ENCODE measurements at places on chromosomes 11 and 22.

GRCh38 chr11:100753172-100753543, 66.1 kb downstream of the ARHGAP42 start:
- no peak for DNase-seq

GRCh38 chr11:66970807-66971442, 4.2 kb upstream of the C11orf86 start:
- peak; percentile 65 for DNase-seq

- DNase-seq, result no peak
Observed at GRCh38 chr11:12319461-12319951, 57.9 kb upstream of the PARVA start.

DNA sequence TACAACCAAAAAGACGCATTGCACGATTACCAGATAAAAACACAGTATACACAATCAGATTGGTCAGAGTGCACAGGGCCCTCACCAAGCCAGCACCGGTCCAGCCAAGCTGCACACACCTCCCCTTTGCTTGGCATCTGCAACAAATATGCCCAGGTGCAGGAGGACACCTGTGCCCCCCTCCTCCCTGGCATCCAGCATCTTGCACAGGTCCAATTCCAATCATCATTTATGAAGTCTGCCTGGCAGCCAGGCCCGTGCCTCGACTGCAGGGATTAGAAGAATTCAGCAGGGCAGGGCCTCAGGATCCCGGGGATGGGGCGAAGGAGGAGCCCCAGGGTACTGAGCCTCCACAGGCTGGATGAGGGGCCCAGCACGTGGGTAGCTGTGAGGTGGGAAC, 302.1 kb downstream of the CTTN start:
- DNase-seq, result no peak

- no peak for DNase-seq
Observed at GRCh38 chr11:68371171-68372041, 59.0 kb downstream of the LRP5 start.

DNA sequence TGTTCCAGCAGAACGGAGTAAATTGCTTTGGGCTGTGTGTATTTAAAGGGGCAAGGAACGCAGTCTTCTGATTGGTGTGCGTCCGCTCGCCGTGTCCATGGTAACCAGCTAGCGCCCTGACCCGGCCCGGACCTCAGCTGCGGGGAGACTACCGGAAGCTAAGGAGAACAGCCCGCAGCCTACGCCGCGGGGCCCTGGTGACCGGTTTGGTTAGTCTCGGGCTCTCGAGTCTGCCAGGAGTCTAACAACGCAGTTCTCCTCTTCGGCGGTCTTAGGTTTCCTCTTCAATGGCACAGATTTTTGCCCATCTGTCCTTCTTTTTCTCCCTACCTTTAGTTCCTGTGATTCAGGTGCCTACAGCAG, 3.5 kb upstream of the OR56A3 start:
- no peak for DNase-seq

DNA sequence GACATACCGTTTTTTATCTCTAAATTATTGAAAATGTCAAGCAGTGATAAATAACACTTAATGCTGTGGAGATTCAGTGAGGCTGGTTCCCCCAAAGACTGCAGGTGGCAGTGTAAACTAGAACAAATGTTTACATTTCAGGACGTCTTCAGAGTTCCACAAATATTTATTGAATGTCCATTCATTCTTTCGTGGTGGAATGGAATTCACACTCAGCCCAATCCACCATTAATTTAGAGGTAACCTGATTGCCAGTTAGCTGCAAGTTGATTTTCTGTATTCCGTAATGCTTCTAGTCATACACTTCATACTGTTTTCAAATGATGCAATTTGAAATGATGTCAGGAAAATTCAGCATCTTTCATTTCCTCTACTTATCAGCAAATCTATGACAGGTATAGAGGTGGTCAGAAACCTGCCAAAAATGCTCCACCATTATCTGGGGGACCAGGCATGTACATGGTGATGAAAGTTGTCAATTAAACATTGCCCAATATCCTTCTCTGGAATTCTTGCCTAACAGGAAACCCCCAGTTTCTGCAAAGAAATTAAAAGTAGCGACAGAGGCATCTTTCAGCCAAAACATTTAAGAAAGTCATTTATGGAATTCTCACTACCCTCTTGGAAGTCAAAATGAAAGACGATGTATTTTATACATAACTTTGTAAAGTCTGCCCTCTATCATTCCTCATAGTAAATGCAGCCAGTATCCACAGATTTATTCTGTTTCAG, 94.3 kb upstream of the BMAL1 start:
- peak; percentile 37 for DNase-seq

- DNase-seq, result no peak
Observed at GRCh38 chr11:72039031-72039855, 40.5 kb downstream of the IL18BP start.

GRCh38 chr22:48837341-48837935, 990.2 kb downstream of the BRD1 start:
- no peak for DNase-seq
